Activated CD4-positive, alpha-beta memory T cell treated with anti-CD3 and anti-CD28 coated beads, Interleukin-2, amount 10 ng/mL, durations not matched to agents 7 days and 5 days (primary cell): ENCODE measurements at places on chromosomes 6 and 20. TPM values are rescaled to one million over a fixed set of nuclear protein-coding genes. Genes with fewer than 3 reads are reported as not detected.

DNA sequence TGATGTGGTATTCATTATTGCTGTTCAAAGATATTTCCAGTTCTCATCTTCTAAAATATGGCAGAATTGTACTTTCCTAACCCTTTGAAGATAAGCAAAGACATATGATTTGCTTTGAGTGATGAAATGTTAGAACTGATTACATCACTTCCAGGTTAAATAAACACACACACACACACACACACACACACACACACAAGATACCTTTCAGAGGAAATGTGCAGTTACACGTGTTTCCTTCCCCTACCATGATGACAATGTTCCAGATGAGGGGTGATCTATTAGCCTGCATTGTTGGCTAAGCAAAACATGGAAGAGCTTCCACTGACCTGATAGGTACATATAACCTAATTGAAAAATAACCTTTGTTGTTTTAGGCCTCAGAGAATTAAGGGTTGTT lies 11.7 kb upstream of the FRK start:
- DNase-seq: no peak

DNA sequence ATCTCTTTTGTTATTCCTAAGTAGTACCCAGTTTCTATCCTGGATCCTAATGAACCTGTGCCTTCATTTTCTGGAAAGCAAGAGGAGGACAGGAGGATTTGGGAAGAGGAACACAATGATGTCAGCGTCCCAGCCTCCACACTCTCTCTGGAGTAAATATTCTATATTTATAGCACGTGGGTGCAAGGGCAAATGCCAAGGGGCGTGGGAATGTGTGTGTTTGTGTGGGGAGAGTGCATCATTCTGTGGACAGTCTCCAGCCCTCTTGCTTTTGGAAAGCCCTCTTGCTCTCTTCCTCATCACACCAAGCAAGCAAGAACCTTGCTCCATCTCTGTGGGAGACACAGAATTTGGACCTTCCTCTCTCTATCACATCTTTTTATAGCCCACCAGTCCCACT lies 103.2 kb upstream of the EMILIN3 start:
- no peak for DNase-seq

GRCh38 chr20:36273414-36274180 lies 32.5 kb upstream of the DLGAP4 start:
- DNase-seq: peak; percentile 24

GRCh38 chr20:50915424-50915823 lies 15.8 kb downstream of the ADNP start:
- no peak for DNase-seq

Gene WFDC5
- 0.73 TPM for total RNA-seq

GRCh38 chr6:85404564-85405174 lies 45.2 kb upstream of the NT5E start:
- no peak for DNase-seq
